Activated B cell treated with CpG ODN at 0.5 μM for 24 hours (primary cell): ENCODE measurements at places on chromosomes 16 and 17. TPM values are rescaled to one million over a fixed set of nuclear protein-coding genes. Genes with fewer than 3 reads are reported as not detected.

The PLK1 gene
- total RNA-seq = 2.3 and 3.9 TPM in 2 replicates

The HMOX2 gene
- 30.8 and 32.1 TPM in 2 replicates for total RNA-seq

The GPR142 gene
- not detected in 2 replicates for total RNA-seq

The NPW gene
- 1.5 and 1.7 TPM in 2 replicates for total RNA-seq

The CCL18 gene
- not detected in 2 replicates for total RNA-seq

The TMEM238L gene
- total RNA-seq = not detected in 2 replicates

The MT1B gene
- not detected in 2 replicates for total RNA-seq

The FAHD1 gene
- total RNA-seq = 10.2 and 10.4 TPM in 2 replicates

The OTOP3 gene
- not detected in 2 replicates for total RNA-seq

The NPIPB9 gene
- total RNA-seq = 4.6 and 5.7 TPM in 2 replicates

The MYH13 gene
- total RNA-seq = not detected in 2 replicates

The STARD3 gene
- 51.8 and 58.2 TPM in 2 replicates for total RNA-seq

The ABCA8 gene
- not detected in 2 replicates for total RNA-seq

The BCAR1 gene
- not detected in 2 replicates for total RNA-seq

The TMEM107 gene
- total RNA-seq = 17.3 and 20.9 TPM in 2 replicates

The SOST gene
- total RNA-seq = not detected in 2 replicates

The BAIAP3 gene
- 6.5 and 8.5 TPM in 2 replicates for total RNA-seq

The CA7 gene
- total RNA-seq = not detected in 2 replicates

The PRAC1 gene
- not detected in 2 replicates for total RNA-seq

The TBX21 gene
- 3.6 and 3.8 TPM in 2 replicates for total RNA-seq

The MYH1 gene
- not detected in 2 replicates for total RNA-seq

The CORO6 gene
- total RNA-seq = 4.1 and 5.1 TPM in 2 replicates

The NRN1L gene
- total RNA-seq = 0.69 and 1.4 TPM in 2 replicates

The CX3CL1 gene
- 0.27 and 0.31 TPM in 2 replicates for total RNA-seq

The SCN4A gene
- 0.49 and 0.78 TPM in 2 replicates for total RNA-seq

The KRTAP9-8 gene
- total RNA-seq = not detected in 2 replicates

The ABCA6 gene
- 3.3 and 4.4 TPM in 2 replicates for total RNA-seq

The TMEM94 gene
- total RNA-seq = 80.3 and 86.6 TPM in 2 replicates

The SLC52A1 gene
- 0.09 TPM in 1 of 2 replicates, not detected in the other for total RNA-seq

The KCNJ18 gene
- total RNA-seq = not detected in 2 replicates

The ZNF469 gene
- 3.9 and 4.2 TPM in 2 replicates for total RNA-seq

The NPIPB6 gene
- 2.1 and 6.8 TPM in 2 replicates for total RNA-seq

The SLC16A5 gene
- total RNA-seq = 4.9 and 5.7 TPM in 2 replicates

The KIFC3 gene
- 0.27 and 0.29 TPM in 2 replicates for total RNA-seq

The MPP3 gene
- total RNA-seq = not detected in 2 replicates

The POLG2 gene
- total RNA-seq = 50.3 and 63.9 TPM in 2 replicates

The GNG13 gene
- total RNA-seq = not detected in 2 replicates

The UTP4 gene
- 53.5 and 55.3 TPM in 2 replicates for total RNA-seq

The KRT33A gene
- total RNA-seq = not detected in 2 replicates

The RPL26 gene
- 3,512 and 4,174 TPM in 2 replicates for total RNA-seq

The OSGIN1 gene
- total RNA-seq = 1.6 TPM in 2 replicates

The KRTAP17-1 gene
- total RNA-seq = not detected in 2 replicates

The ACSM5 gene
- total RNA-seq = not detected in 2 replicates

The ELMO3 gene
- 6.8 and 6.9 TPM in 2 replicates for total RNA-seq

The PRKCB gene
- total RNA-seq = 122 and 146 TPM in 2 replicates

The GPR139 gene
- total RNA-seq = not detected in 2 replicates

The RNF227 gene
- 2.5 and 2.8 TPM in 2 replicates for total RNA-seq

The HASPIN gene
- 6.4 and 6.7 TPM in 2 replicates for total RNA-seq
